ENCODE measurements at places on chromosomes 16 and 17.

DNA sequence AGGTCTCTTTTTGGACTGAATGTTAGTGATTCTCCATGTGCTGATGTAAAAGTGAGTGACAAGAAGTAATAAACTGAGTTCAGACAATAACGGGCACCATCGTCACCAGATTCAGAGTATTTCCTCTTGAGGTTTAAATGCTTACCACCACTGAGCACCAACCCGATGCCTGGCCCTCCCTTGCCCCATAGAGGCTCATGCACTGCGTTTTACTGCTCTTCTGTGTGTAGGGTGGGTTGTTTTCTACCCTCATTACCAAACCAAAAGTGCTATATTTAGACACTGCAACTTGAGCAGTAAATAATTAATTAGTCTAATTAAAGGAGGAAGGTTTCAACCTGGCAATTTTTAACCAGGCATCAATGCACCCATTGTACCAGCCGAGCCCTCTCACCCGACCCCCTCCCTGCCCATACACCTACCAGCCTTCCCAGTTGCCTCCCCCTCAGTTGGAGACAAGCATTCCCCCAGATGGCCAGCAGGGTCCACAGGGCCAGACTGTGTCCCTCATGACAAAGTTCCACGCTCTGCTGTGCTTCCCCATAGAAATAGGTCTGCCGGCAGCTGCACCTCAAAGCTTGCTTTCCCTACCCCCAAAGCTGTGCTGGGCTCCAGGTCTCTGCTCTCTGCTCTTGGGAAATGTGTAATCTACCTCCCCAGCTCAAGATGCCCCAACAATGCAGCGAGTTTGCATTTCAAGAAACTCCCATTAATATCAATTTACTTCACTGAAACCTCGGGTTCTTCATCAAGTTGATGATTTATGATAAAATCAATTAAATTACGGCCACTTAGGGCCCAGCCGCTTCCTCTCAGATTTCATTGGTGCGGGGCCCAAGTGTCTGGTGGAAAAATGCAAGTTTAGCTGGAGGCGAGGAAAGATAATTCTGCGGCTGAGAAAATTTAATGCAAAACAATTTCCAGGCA, 16.0 kb downstream of the HOXB4 start:
- DNase-seq: no peak

DNA sequence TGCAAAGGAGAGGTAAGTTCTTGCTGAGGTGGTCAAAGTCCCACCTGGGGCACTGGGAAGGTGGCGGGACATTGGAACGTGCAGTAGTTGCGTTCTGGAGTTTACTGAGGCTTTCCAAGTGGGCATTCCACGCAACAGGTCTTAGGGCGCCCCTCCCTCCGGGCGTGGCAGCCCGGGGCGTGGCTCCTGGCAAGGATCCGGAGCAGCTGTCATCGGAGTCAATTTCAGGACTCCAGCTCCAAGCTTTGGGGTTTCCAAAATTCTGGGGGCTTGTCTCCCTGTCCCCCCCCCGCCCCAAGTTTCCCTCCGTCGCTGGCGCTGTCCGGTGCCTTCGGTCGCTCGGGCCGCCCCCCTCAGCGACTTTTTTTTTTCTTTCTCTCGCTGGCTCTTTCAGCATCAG, 43.1 kb upstream of the AMZ2 start:
- no peak for DNase-seq

- peak; percentile 90 for DNase-seq
Measured at GRCh38 chr16:73996624-73997339, 299.8 kb upstream of the PSMD7 start.

DNA sequence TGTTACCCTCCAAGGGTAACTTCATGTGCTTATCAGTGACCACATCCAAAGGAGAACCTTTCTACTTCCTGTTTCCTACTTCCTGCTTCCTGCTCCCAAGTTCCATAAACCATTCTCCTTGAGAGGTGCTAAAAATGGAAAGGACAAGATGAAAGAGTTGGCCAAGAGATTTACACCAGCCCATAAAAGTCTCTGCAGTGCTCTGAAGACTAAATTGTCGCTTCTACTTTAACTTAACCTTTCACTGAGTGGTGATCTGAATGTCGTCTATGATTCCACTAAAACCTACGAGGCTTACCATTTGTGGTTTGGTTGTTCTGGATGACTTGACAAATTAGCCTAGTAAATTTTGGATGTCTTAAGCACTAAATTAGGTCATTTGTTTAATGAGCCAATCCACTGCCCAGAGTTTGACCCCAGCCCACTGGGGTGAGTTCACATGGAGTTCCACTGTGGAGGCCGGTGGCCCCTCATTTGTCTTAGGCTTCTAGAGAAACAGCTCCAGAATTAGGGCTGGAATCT, 333.1 kb downstream of the FOXL1 start:
- DNase-seq: no peak

- DNase-seq: no peak
Measured at GRCh38 chr16:75227361-75228142, 8.8 kb downstream of the CTRB1 start.

DNA sequence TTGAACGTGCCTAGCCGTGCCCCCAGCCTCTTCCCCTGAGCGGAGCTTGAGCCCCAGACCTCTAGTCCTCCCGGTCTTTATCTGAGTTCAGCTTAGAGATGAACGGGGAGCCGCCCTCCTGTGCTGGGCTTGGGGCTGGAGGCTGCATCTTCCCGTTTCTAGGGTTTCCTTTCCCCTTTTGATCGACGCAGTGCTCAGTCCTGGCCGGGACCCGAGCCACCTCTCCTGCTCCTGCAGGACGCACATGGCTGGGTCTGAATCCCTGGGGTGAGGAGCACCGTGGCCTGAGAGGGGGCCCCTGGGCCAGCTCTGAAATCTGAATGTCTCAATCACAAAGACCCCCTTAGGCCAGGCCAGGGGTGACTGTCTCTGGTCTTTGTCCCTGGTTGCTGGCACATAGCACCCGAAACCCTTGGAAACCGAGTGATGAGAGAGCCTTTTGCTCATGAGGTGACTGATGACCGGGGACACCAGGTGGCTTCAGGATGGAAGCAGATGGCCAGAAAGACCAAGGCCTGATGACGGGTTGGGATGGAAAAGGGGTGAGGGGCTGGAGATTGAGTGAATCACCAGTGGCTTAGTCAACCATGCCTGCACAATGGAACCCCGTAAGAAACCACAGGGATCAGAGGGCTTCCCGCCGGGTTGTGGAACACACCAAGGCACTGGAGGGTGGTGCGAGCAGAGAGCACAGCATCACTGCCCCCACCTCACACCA, 724 bp downstream of the GAA start:
- no peak for DNase-seq

- DNase-seq: no peak
Measured at GRCh38 chr16:85239239-85239638, 127.0 kb upstream of the CIBAR2 start.

GRCh38 chr16:85196976-85197375, 84.7 kb upstream of the CIBAR2 start:
- no peak for DNase-seq

DNA sequence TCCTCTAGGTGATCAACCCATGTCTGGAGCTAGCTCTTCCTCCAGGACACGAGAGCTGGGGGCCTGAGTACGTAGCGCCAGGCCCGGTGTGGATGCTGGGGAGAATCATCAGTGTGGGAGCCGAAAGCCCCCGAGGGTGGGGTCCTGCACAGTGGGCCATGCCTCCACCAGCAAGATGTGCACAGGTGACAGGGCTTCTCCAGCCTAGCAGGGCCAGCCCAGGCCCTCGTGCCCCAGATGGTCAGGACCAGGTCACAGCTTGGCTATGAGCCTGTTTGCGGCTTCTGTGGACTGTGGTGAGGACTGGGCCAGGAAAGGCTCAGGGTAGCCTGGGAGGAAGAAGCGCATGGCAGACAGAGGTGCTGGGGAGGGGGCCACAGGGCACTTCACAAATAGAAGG, 7.8 kb downstream of the MPG start:
- no peak for DNase-seq
